ENCODE measurements at places on chromosomes 7 and 10. TPM values are rescaled to one million over a fixed set of nuclear protein-coding genes. Genes with fewer than 3 reads are reported as not detected.

Gene MYO1G
- total RNA-seq, result 8.1 TPM

Gene CPED1
- total RNA-seq, result 49.0 TPM

Gene AGMO
- not detected for total RNA-seq

Gene SLC25A13
- total RNA-seq, result 30.6 TPM

Gene SLC39A12
- total RNA-seq, result 0.14 TPM

Gene SEPHS1
- 61.8 TPM for total RNA-seq

Gene AZGP1
- total RNA-seq, result 1.8 TPM

Gene DDC
- 25.9 TPM for total RNA-seq

Gene SLC16A12
- total RNA-seq, result 0.50 TPM

Gene LIPM
- total RNA-seq, result not detected

Gene CRTAC1
- total RNA-seq, result not detected

Gene SFRP5
- 9.9 TPM for total RNA-seq

Gene FAM237B
- total RNA-seq, result not detected

DNA sequence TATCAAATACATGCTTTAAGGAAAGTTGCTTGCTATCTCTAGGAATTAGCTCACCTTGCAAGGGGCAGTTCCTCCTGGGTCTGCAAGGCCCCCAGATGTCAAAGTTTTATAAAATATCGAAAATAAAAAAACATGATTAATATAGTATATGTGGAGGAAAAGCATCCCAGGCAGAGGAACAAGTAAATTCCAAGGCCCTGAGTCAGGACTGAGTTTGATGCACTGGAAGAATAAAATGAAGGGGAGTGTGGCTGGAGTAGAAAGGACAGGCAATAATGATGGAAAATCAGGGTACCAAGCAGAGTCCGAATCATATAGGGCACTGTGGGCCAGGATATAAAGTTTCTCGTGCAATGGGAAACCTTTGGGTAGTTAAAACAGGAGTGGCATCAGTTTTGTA is 112.4 kb upstream of the EEPD1 start:
- peaks cover 11% of the 10 kb centered on the region for H3K4me1 ChIP-seq
- DNase-seq, result no peak
- no peaks in the 10 kb centered on the region for H3K27me3 ChIP-seq
- H3K4me3 ChIP-seq, result no peak overlapping the region
- no peak overlapping the region for H3K27ac ChIP-seq

DNA sequence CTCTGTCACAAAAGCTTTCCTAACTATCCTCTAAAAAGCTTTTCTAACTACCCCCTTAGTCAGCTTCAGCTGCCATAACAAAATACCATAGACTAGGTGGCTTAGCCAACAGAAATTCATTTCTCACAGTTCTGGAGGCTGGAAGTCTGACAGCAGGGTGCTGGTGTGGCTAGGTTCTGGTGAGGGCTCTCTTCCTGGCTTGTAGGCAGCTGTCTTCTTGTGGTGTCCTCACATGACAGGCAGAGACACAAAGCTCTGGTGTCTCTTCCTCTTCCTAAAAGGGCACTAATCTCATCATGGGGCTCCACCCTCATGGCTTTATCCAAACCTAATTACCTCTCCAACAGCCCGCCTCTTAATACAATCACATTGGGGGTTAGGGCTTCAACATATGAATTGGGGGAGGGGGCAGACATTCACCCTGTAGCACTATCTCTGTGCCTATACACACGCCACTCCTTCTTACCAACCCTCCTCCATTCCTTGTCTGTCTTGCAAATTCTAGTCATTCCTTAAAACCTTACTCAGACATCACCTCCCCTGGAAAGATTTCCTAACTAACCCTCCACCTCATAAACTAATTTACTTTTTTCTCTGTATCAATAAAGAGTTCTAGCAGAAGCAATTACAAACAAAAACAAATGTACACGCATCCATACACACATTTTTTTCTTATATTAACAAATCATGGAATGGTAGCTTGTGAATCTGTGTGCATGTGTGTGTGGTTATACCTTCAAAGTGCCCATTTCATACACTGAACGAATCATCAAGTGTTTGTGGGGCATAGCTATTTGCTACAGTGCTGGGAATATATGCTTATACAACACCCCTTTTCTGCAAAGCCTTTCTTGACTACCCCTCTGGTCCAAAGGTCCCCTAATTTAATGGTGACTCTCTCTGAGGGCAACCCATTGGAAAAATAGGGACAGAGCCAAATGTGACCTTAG is 26.4 kb downstream of the RHOBTB1 start:
- no peaks in the 10 kb centered on the region for H3K27me3 ChIP-seq
- no peak overlapping the region for H3K27ac ChIP-seq
- no peaks in the 10 kb centered on the region for H3K4me1 ChIP-seq
- H3K36me3 ChIP-seq, result no peaks in the 10 kb centered on the region
- H3K4me3 ChIP-seq, result no peak overlapping the region

GRCh38 chr7:93817004-93817403 is 73.5 kb downstream of the TFPI2 start:
- H3K4me1 ChIP-seq, result no peaks in the 10 kb centered on the region
- DNase-seq, result no peak
- no peaks in the 10 kb centered on the region for H3K27me3 ChIP-seq
- H3K27ac ChIP-seq, result no peak overlapping the region
- no peak overlapping the region for H3K4me3 ChIP-seq

DNA sequence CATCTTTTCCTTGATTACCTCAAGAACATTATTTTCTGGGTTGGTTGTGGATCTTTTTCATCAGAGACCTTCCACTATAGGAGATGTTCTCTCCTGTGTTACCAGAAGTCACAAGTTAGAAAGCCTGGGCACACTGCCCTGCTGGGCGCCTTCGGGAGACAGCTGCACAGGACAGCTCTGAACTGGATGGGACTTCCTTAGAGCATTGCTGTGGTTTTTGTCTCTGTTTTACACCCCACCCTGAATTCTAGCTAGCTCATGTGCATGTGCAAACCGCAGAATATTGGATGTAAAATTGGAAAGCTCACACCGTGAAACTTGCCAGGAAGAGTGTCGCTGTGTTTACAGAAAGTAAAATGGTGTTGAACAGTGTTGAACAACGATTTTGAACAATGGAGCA is 54.4 kb upstream of the SEC61G start:
- no peak overlapping the region for H3K4me3 ChIP-seq
- no peak overlapping the region for H3K27ac ChIP-seq
- H3K27me3 ChIP-seq, result no peaks in the 10 kb centered on the region
- no peaks in the 10 kb centered on the region for H3K36me3 ChIP-seq
- DNase-seq, result no peak

DNA sequence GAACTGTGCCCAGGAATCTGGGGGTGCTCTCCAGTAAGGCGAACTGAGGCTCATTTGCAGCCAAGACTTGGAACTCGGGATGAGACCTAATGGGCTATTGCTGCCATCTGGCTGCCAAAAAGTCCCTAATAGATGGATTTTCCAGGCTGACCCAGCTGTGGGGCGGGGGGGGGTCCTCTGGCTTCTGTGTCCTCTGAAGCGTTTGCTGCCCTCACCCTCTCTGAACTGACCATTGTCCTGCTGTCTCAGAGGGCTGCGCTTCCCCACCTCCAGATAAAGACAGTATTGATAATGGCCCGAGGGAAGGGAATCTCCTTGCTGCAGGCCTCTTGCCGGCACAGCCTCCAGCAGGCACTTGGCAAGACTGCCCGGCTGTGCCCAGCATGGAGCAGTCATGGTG is 46.6 kb downstream of the CLEC2L start:
- H3K4me1 ChIP-seq, result no peaks in the 10 kb centered on the region
- DNase-seq, result no peak
- H3K36me3 ChIP-seq, result no peaks in the 10 kb centered on the region
- no peak overlapping the region for H3K4me3 ChIP-seq
- H3K27me3 ChIP-seq, result no peaks in the 10 kb centered on the region

- DNase-seq, result no peak
- no peak overlapping the region for H3K27ac ChIP-seq
- H3K36me3 ChIP-seq, result no peaks in the 10 kb centered on the region
- no peaks in the 10 kb centered on the region for H3K4me1 ChIP-seq
These were observed 51.2 kb upstream of the CDK13 start for GRCh38 chr7:39898867-39899266.

DNA sequence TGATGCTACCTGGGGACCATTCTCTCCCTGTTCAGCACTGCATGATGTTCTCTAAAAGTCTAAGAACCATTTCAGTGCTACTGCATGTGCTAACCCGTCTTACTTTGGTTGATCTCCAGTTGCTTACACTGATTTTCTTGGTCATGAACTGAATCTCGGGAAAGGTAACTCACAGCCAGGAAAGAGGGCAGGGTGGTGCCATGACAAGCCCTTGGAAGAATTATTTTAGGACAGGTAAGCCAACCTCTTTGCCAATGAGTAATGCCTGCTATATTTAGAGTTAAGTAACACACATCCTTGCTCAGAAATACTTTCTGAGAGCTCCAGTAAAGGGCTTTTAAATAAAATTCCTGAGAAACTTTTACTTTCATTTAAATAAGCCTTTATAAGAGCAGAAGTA is 126.7 kb downstream of the ARL4A start:
- no peak for DNase-seq
- H3K27ac ChIP-seq, result no peak overlapping the region

DNA sequence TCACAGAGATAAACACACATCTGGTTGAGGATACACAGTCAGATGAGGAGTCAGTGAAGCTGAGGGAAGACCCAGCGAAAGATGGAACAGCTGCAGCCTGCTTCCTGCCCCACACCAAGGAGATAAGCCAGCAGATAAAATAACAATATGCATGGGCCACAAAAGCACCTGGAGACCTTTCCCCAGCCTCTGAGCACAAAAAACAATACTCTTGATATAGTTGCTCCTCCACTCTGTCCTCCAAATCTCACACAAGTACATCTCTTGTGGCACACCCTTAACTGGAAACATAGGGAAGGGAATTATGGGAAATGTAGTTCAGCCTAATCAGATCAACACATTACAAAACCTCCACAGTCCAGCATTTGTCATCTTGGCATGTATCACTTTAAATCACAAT is 9.7 kb upstream of the FHIP2A start:
- H3K27me3 ChIP-seq, result no peaks in the 10 kb centered on the region
- DNase-seq, result no peak
- H3K27ac ChIP-seq, result no peak overlapping the region
- H3K36me3 ChIP-seq, result no peaks in the 10 kb centered on the region

DNA sequence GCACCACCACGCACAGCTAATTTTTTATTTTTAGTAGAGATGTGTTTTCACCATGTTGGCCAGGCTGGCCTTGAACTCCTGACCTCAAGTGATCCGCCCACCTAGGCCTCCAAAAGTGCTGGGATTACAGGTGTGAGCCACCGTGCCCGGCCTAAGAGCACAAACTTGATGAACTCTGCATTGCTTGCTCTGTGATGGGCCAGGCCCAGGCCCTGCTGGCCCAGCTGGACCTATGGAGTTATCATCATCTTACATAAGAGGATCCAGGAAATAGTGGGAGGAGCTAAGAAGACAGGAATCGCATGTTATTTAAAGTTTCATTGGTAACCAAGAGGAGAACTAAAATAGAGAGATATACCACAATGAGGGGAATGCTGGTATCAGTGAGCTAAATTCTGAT is 86.9 kb downstream of the DAGLB start:
- DNase-seq, result no peak
- no peaks in the 10 kb centered on the region for H3K4me1 ChIP-seq
- H3K4me3 ChIP-seq, result no peak overlapping the region

- no peaks in the 10 kb centered on the region for H3K27me3 ChIP-seq
- peaks cover 85% of the 10 kb centered on the region for H3K4me1 ChIP-seq
- no peak overlapping the region for H3K27ac ChIP-seq
- DNase-seq, result peak; percentile 93
These were observed 15.1 kb downstream of the PSAP start for GRCh38 chr10:71835671-71836595.

GRCh38 chr10:102764470-102765161 is 20.9 kb downstream of the WBP1L start:
- H3K36me3 ChIP-seq, result peaks cover 4% of the 10 kb centered on the region
- H3K4me1 ChIP-seq, result peaks cover 49% of the 10 kb centered on the region
- H3K4me3 ChIP-seq, result no peak overlapping the region
- peak overlapping the region; percentile 14 for H3K27ac ChIP-seq
- DNase-seq, result no peak

DNA sequence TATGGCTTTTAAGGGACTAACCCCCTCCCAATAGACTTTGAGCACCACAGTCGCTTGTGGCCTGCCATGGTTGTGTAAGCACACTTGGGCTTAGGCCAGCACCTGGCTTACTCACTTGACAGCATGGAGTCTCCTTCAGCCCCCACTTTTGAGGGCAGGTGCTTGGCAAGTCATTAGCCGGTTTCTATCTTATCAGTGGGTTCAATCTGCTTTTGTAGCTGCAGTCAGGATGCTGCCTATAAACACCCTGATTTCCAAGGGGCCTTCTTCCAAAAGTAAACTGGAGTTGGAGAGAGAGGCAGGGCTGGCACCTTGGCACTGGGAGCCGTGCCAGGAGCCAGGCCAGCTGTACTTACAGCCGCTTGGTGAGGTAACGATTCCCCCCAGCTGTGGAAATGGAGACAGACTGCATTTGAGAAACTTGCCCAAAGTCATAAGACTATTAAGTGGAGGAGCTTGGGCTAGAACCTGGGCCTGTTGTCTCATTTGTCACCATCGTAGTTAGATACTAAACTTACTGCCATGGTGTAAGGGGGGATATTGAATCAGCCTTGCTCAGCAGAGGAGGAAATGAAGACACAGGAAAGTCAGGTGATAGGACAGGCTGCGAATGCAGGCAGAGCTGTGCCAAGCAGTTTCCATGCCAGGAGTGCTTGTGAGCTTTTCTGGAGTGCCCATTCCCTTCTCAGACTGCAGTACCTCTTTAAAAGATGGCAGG is 92.2 kb upstream of the EFCAB10 start:
- peak overlapping the region; percentile 26 for H3K27ac ChIP-seq
- no peaks in the 10 kb centered on the region for H3K36me3 ChIP-seq
- peak; percentile 86 for DNase-seq

- no peak overlapping the region for H3K27ac ChIP-seq
- DNase-seq, result no peak
- no peaks in the 10 kb centered on the region for H3K27me3 ChIP-seq
These were observed 1.7 kb downstream of the ATAD1 start for GRCh38 chr10:87816163-87816897.

GRCh38 chr10:129728246-129728820 is 235.7 kb downstream of the EBF3 start:
- no peak overlapping the region for H3K27ac ChIP-seq
- H3K4me1 ChIP-seq, result no peaks in the 10 kb centered on the region
- no peak for DNase-seq
- H3K36me3 ChIP-seq, result no peaks in the 10 kb centered on the region

GRCh38 chr10:87957702-87958101 is 94.3 kb downstream of the PTEN start:
- no peak for DNase-seq
- no peak overlapping the region for H3K27ac ChIP-seq
- no peaks in the 10 kb centered on the region for H3K4me1 ChIP-seq
